ENCODE measurements at places on chromosomes 16 and 17. TPM values are rescaled to one million over a fixed set of nuclear protein-coding genes. Genes with fewer than 3 reads are reported as not detected.

The GCSH gene
- total RNA-seq: 9.6 TPM

The NHERF2 gene
- total RNA-seq: 2.2 TPM

The CORO6 gene
- total RNA-seq: 3.1 TPM

The MAPT gene
- total RNA-seq: 0.20 TPM

The ZPBP2 gene
- total RNA-seq: not detected

The JMJD6 gene
- total RNA-seq: 59.4 TPM

The C16orf86 gene
- total RNA-seq: 1.9 TPM

The SDR42E1 gene
- total RNA-seq: 7.3 TPM

The CRK gene
- total RNA-seq: 19.9 TPM

The GAST gene
- not detected for total RNA-seq

The NUDT21 gene
- total RNA-seq: 230 TPM

The TBC1D3 gene
- not detected for total RNA-seq

The KRT25 gene
- total RNA-seq: not detected

The PITPNM3 gene
- 0.50 TPM for total RNA-seq

The MARVELD3 gene
- total RNA-seq: not detected

The CES1 gene
- not detected for total RNA-seq

The HBZ gene
- total RNA-seq: not detected

The KRTAP9-8 gene
- not detected for total RNA-seq

The SALL1 gene
- total RNA-seq: not detected

The CA10 gene
- not detected for total RNA-seq

The RBFOX1 gene
- not detected for total RNA-seq

The RAMP2 gene
- total RNA-seq: not detected

The MT1E gene
- total RNA-seq: 169 TPM

The SSTR5 gene
- total RNA-seq: not detected

The OR2C1 gene
- not detected for total RNA-seq

The CDH3 gene
- 0.45 TPM for total RNA-seq

The DBNDD1 gene
- 0.09 TPM for total RNA-seq

The KRT31 gene
- not detected for total RNA-seq

The PRDM7 gene
- not detected for total RNA-seq

The UTP4 gene
- 57.9 TPM for total RNA-seq

The TMEM219 gene
- total RNA-seq: 55.9 TPM

The RHBDF1 gene
- total RNA-seq: 0.11 TPM

The KRT27 gene
- total RNA-seq: not detected

The C17orf50 gene
- total RNA-seq: not detected

The CSF3 gene
- not detected for total RNA-seq

The ITGAD gene
- 0.27 TPM for total RNA-seq

The P2RX5 gene
- 71.5 TPM for total RNA-seq

The KCNH4 gene
- total RNA-seq: 0.16 TPM

The TSNAXIP1 gene
- 0.36 TPM for total RNA-seq

The DNASE1L2 gene
- 2.6 TPM for total RNA-seq

The CANT1 gene
- 68.1 TPM for total RNA-seq

The HSPB9 gene
- not detected for total RNA-seq

The SLC38A8 gene
- not detected for total RNA-seq

The TSPOAP1 gene
- 76.8 TPM for total RNA-seq

The MRM3 gene
- total RNA-seq: 17.6 TPM

The SYCE1L gene
- total RNA-seq: 8.0 TPM

The VTN gene
- 0.23 TPM for total RNA-seq

The NIP7 gene
- 46.8 TPM for total RNA-seq

The USP6 gene
- total RNA-seq: 0.02 TPM

The KRT9 gene
- not detected for total RNA-seq

The DPEP2 gene
- 14.8 TPM for total RNA-seq

The GGNBP2 gene
- total RNA-seq: 115 TPM

The CHST6 gene
- total RNA-seq: 0.05 TPM

The TBC1D3E gene
- total RNA-seq: not detected

Measured in T-helper 2 cell treated with Interferon-gamma antibody and Interleukin-4, amounts not matched to agents 100 ng/mL and 5 ng/mL, for 36 hours (primary cell).